ENCODE measurements at places on chromosomes 12 and 14. TPM values are rescaled to one million over a fixed set of nuclear protein-coding genes. Genes with fewer than 3 reads are reported as not detected.

LRTM2 gene
- not detected for total RNA-seq

TSPAN11 gene
- total RNA-seq, result 3.2 TPM

SNRNP35 gene
- 12.4 TPM for total RNA-seq

RHNO1 gene
- 34.5 TPM for total RNA-seq

RNF212B gene
- total RNA-seq, result not detected

PPP1R1A gene
- not detected for total RNA-seq

MSRB3 gene
- 58.2 TPM for total RNA-seq

EML1 gene
- 27.2 TPM for total RNA-seq

PLEKHD1 gene
- 0.07 TPM for total RNA-seq

RNU6-7 gene
- total RNA-seq, result not detected

CACNA2D4 gene
- 0.43 TPM for total RNA-seq

TGM1 gene
- total RNA-seq, result 1.1 TPM

TCL1B gene
- total RNA-seq, result not detected

ERBB3 gene
- total RNA-seq, result not detected

TMBIM6 gene
- 402 TPM for total RNA-seq

DIO3 gene
- total RNA-seq, result not detected

DAO gene
- total RNA-seq, result not detected

PLCZ1 gene
- 0.27 TPM for total RNA-seq

OR4K2 gene
- not detected for total RNA-seq

KRT7 gene
- 206 TPM for total RNA-seq

PRKD1 gene
- 10.8 TPM for total RNA-seq

FRMD6 gene
- 72.3 TPM for total RNA-seq

POLE gene
- 43.0 TPM for total RNA-seq

TAOK3 gene
- 56.2 TPM for total RNA-seq

KRT6C gene
- not detected for total RNA-seq

P2RX7 gene
- total RNA-seq, result 3.2 TPM

DEGS2 gene
- under 0.01 TPM for total RNA-seq

Data from thoracic aorta endothelial cell (primary cell).